Activated T-cell treated with anti-CD3 and anti-CD28 coated beads for 24 hours (primary cell): ENCODE measurements at places on chromosomes 2 and 18.
A peak's percentile ranks its signal among the peaks of the same experiment; 100 is the strongest.

GRCh38 chr2:177550264-177551200, 158.0 kb downstream of the AGPS start:
- no peak for DNase-seq

DNA sequence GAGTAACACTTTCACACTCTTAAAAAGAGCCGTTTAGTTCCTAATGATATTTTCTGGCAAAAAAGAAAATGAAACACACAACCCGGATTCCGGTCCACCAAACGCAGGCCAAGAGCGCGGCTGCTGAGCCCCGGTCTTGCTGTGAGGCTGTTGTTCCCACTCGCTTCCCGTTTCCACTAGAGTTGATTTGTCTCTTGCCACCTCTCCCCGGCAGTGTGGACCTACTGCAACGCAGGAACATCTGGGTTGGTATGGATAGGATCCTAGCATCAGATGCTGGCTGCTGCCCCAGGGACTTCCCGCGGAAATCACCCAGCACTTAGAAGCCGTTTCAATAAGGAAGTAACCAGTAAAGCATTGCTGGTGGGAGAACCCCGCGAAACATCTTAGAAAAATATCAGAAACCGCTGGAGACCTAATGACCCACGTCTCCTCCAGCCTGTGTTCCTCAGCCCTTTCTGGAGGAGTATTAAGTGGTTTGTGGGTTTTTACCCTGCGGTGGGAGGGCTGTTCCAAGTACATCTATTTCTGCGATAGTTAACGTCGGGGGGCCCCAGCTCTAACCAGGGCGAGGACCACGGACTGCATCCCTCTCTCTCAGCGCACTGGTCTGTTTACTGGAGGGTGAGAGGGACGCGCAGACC, 939 bp downstream of the DOCK10 start:
- peak; percentile 55 for DNase-seq

DNA sequence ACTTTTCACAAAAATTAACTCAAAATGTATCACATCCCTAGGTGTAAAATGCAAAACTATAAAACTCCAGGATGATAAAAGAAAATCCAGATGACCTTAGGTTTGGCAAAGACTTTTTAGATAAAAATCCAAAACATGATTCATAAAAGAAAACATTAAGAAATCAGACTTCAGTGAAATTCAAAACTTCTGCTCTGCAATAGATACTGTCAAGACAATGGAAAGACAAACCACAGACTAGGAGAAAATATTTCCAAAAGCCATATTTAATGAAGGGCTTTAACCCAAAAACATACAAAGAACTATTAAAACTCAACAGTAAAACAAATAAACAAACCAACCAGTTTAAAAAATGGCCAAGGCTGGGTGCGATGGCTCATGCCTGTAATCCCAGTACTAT, 173.6 kb upstream of the SPOPL start:
- no peak for DNase-seq

- no peak for DNase-seq
Observed at GRCh38 chr2:174632841-174633622, 35.4 kb upstream of the WIPF1 start.

GRCh38 chr2:138329162-138329561, 172.4 kb upstream of the SPOPL start:
- DNase-seq: no peak

- DNase-seq: no peak
Observed at GRCh38 chr2:28413152-28413898, 20.7 kb downstream of the FOSL2 start.

- no peak for DNase-seq
Observed at GRCh38 chr2:47896450-47896968, 9.8 kb downstream of the FBXO11 start.

DNA sequence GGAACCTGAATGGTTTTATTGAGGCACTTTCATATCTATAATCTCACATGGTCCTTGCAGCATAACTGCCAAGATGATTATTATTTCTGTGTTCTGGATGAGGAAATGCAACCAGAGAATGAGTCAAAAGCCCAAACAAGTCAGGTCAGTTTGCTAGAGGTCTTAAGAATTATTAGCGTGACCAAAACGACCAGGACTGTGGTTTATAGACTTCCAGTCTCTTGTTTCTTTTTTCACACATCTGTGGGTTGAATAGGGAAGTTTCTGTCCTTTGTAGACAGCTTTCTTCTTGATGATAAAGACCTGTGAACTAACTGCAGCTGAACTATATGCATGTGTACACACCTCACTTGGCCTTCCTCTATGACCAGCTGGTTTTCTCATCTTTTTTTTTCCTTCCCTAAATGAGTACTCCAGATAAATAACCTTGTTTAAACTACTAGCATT, 13.9 kb downstream of the ADAM23 start:
- no peak for DNase-seq

DNA sequence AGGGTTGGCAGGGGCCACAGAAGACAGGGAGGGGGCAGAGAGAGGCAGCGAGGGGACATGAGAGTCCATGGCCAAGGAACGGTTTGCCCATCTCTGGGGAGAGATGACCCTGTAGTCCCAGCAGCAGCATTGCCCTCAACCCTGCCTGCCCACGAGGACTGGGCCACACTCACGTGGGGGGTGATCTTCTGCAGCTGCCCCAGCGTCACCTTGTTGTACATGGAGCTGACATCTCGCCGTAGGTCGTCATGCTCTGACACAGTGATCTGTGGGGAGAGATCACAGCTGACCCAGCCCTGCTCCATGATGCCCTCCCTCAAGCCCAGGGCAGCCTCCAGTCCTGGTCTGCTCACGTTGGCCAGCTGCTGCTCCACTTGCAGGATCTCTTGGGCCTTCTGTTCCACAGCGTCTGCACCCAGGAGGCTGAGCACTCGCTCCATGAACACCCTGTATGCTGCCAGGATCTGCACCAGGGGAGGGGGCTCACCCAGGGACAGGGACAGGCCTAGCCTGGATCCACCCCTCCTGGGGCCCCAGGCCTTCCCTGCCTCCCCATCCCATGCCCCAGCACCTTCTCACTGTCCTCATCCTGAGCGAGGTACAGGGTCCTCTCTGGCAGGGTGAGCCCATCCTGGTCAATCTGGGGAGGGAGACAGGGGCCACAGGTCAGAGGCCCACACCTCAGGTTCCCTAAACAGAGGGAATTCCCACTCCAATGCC, 2.8 kb downstream of the ECEL1 start:
- no peak for DNase-seq

GRCh38 chr2:53098696-53099078, 668.9 kb upstream of the CHAC2 start:
- no peak for DNase-seq

- DNase-seq: no peak
Observed at GRCh38 chr2:207256476-207257207, 90.9 kb upstream of the KLF7 start.

- no peak for DNase-seq
Observed at GRCh38 chr2:48927355-48927754, 171.8 kb upstream of the LHCGR start.

- no peak for DNase-seq
Observed at GRCh38 chr2:75563591-75563990, 2.9 kb upstream of the EVA1A start.

DNA sequence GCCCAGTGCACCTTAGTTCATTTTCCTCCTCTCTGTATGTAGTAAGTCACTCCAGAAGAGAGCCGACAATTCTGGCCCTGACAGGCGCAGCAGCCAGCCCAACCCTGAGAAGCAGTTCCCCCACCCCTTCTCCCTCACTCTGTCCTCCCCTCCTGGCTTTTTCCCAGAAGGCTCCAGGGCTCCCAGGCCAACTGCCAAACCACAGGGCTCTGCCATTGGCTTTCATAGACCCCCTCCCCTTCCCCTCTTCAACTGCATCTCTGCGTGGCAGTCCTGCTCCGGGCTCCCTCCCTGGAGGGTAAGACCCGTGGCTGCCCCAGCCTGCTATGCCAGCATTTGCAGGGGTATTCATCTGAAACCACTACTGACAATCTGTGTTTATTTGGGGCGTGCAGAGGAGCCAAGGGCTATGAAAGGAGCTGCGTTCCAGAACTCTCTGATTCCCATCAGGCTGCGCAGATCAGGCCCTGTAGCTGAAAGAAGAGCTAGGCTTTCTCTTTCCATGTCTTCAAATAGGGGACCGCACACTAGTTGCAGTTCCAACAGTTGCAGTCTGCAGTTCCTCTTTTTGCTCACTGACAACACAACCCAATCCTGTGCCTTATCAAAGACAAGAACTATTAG, 388.6 kb upstream of the TNP1 start:
- no peak for DNase-seq

DNA sequence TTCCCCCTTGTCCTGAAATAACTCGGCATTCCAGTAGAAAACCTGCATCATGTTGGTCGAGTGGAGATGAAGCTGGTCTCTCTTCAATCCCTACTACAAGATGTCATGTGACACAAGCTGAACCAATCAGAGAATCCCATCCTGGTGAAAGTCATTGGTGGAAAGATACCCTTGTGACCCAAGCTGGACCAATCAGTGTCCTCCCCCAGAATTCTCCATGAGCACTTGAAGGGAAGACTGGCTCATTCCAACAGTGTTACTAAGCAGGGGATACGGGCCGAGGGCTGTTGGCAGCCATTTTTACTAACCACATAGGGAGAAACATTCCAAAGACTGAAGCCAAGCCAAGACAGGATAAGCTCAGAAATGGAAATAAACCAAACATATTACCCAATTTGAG, 298.3 kb downstream of the ICOS start:
- DNase-seq: no peak

DNA sequence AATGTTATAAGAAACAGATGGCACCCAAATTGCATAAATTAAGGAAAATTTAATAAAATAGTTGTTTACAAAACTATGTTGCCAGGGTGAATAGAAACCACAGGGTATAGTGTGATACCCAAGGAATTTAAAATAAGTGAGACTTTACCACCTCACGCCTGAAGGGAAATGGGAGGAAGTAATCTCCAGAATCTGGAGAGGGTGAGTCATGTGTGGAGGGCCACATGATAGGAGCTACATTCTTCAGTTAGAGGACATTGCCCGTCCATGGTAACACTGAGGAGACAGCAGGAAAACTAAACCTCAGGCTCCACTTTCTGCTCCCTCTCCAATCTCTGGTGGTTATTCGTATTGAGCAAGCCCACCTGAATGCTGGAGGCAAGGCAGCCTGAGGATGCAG, 97.2 kb upstream of the NXPH2 start:
- DNase-seq: no peak

GRCh38 chr2:170986566-170987258, 57.7 kb downstream of the GORASP2 start:
- DNase-seq: no peak

- no peak for DNase-seq
Observed at GRCh38 chr2:179825494-179825893, 35.9 kb downstream of the ZNF385B start.
